ENCODE measurements at places on chromosomes 7 and 10.
A peak's percentile ranks its signal among the peaks of the same experiment; 100 is the strongest.

GRCh38 chr10:129869596-129870473 lies 94.2 kb downstream of the EBF3 start:
- ATAC-seq, result no peak
- peaks cover 6% of the 10 kb centered on the region for H3K27me3 ChIP-seq
- H3K27ac ChIP-seq, result no peak overlapping the region

GRCh38 chr10:62336404-62336803 lies 37.8 kb upstream of the ZNF365 start:
- peaks cover 4% of the 10 kb centered on the region for H3K27me3 ChIP-seq
- no peak overlapping the region for H3K27ac ChIP-seq
- H3K4me1 ChIP-seq, result no peaks in the 10 kb centered on the region

DNA sequence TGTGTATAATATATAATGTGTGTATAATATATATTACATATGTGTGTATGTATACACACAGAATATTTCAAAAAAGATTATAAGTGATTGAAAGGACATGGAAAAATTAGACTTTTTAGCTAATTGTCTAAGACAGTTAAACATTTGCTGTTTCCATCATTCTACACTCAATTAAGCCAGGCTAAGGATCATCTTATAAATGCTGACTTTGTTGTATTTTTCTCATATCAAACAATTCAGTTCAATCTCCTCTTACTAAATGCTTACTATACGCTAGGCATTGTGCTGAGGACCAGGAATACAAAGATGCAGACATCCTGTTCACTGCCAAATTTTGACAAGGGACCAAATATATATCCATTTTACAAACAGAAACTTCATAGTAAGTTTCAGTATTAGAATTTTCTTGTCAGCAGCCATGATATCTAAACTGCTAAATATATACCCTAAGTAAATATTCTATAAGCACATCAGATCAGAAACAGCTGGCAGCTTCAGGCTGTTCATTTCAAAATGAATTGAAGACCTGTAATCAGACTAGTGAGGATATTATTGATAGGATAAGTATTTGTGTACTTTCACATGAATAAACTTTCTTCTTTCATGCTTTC lies 10.3 kb upstream of the LRRN3 start:
- no peak for ATAC-seq
- H3K4me3 ChIP-seq, result peak overlapping the region; percentile 7
- H3K36me3 ChIP-seq, result no peaks in the 10 kb centered on the region
- H3K27ac ChIP-seq, result no peak overlapping the region
- H3K27me3 ChIP-seq, result no peaks in the 10 kb centered on the region

DNA sequence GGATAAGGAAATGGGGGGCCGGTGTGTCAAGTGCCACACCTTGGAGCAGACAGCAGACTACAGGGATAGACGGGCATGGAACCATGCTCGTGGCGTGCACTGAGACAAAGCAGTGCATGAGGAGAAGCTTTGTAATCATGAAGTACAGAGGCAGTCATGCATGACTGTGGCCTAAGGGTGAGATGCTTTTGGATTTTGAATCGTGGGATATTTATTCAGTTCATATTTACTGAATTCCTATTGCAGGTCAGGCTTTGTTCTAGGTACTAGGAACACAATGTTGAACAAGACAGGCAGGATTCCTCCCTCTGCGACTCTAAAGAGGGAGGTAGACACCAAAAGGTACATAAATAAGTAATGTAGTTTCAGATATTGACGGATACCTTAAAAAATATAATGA lies 597.6 kb downstream of the PARD3 start:
- ATAC-seq, result no peak
- no peak overlapping the region for H3K27ac ChIP-seq
- H3K4me1 ChIP-seq, result no peaks in the 10 kb centered on the region
- H3K27me3 ChIP-seq, result peaks cover 15% of the 10 kb centered on the region

DNA sequence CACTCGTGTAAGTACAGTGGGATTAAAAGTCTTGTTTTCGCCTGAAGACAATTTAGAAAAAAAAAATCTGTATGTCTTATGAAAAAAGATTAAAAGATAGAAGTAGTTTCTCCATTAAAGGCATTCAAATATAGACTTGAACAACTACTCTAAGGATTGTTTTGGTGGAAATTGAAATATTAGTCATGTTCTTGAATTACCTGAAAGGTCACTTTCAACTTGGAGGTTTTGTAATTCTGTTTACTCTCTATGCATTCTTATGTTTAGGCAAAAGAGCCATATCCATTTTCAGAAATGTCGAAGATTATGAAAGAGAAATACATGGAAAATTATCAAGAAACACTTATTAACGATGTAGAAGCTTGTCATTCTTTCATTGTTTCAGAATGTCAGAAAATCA lies 373.7 kb downstream of the ARL4A start:
- no peak for ATAC-seq
- H3K4me1 ChIP-seq, result peaks cover 15% of the 10 kb centered on the region
- H3K27ac ChIP-seq, result no peak overlapping the region
- no peaks in the 10 kb centered on the region for H3K36me3 ChIP-seq
- H3K4me3 ChIP-seq, result no peak overlapping the region

DNA sequence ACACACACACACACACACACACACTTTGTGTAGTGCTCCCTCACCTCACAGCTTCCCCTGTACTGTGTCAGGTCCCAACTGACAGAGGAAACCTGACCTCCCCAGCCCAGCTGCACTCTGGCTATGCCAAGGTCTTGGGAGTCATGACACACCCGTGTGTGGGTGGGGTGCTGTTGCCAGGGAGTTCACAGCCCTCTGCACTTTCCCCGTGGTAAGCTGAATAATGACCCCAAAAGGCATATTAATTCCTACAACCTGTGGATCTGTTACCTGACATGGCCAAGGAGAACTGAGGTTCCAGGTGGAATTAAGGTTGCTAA lies 8.9 kb upstream of the NANOS1 start:
- H3K4me1 ChIP-seq, result peaks cover 4% of the 10 kb centered on the region
- peaks cover 3% of the 10 kb centered on the region for H3K27me3 ChIP-seq
- H3K36me3 ChIP-seq, result no peaks in the 10 kb centered on the region
- ATAC-seq, result peak; percentile 74
- no peak overlapping the region for H3K4me3 ChIP-seq
- H3K27ac ChIP-seq, result no peak overlapping the region

- no peaks in the 10 kb centered on the region for H3K27me3 ChIP-seq
- H3K4me3 ChIP-seq, result no peak overlapping the region
- H3K27ac ChIP-seq, result peak overlapping the region; percentile 41
- H3K4me1 ChIP-seq, result peaks cover 11% of the 10 kb centered on the region
- ATAC-seq, result no peak
These were observed 5.2 kb upstream of the ZNF22 start for GRCh38 chr10:44995581-44995913.

- H3K36me3 ChIP-seq, result no peaks in the 10 kb centered on the region
- no peaks in the 10 kb centered on the region for H3K4me1 ChIP-seq
- H3K27ac ChIP-seq, result no peak overlapping the region
These were observed 334.8 kb upstream of the SHH start for GRCh38 chr7:156147104-156147503.

DNA sequence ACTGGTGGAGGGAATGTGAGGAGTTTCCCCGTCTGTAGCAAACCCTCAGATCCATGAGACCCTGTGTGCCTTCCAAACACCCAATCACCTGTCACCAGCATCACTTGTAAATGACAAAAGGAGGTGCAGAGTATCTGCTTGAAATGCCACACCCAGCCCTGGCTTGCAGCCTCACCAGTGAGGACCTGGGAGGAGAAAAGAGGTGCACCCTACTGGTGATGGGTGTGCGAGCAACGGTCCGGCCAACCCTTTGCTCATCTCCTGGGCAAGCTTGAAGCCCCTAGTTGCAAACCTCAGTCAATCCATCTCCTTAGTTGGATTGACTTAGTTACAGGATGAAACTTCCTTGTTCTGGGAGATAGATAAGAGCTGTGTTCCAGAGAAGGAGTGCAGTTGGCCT lies 62.4 kb upstream of the WAPL start:
- peak; percentile 46 for ATAC-seq
- no peak overlapping the region for H3K27ac ChIP-seq
- no peak overlapping the region for H3K4me3 ChIP-seq

- no peak overlapping the region for H3K27ac ChIP-seq
- peaks cover 79% of the 10 kb centered on the region for H3K36me3 ChIP-seq
- H3K4me1 ChIP-seq, result peaks cover 16% of the 10 kb centered on the region
- H3K4me3 ChIP-seq, result no peak overlapping the region
These were observed 54.1 kb upstream of the PPIF start for GRCh38 chr10:79292891-79293746.

GRCh38 chr7:27793780-27794179 lies 53.8 kb downstream of the TAX1BP1 start:
- peaks cover 97% of the 10 kb centered on the region for H3K36me3 ChIP-seq
- no peaks in the 10 kb centered on the region for H3K27me3 ChIP-seq
- no peak for ATAC-seq
- H3K27ac ChIP-seq, result no peak overlapping the region

DNA sequence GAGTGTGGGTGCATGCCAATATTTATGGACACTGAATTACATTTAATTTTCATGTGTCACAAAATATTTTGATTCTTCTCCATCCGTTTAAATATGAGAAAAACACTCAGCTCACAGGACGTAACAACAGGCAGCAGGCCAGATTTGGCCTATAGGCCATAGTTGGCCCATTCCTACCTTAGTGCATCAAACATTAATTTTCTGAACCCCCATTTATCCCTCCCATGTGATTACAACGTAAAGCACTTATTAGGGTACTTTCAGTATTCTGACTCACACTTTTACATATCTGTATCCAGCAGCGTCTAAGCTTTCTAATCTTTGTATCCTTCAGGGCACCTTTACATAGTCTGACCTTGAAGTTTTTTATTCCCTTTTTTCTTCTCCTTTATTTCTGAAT lies 4.0 kb downstream of the IDI1 start:
- no peak for ATAC-seq
- H3K27ac ChIP-seq, result peak overlapping the region; percentile 93
- peak overlapping the region; percentile 81 for H3K4me3 ChIP-seq
- H3K27me3 ChIP-seq, result no peaks in the 10 kb centered on the region

GRCh38 chr10:48550071-48550691 lies 54.7 kb downstream of the ARHGAP22 start:
- no peak for ATAC-seq
- no peak overlapping the region for H3K4me3 ChIP-seq
- H3K4me1 ChIP-seq, result no peaks in the 10 kb centered on the region
- no peak overlapping the region for H3K27ac ChIP-seq
- H3K27me3 ChIP-seq, result no peaks in the 10 kb centered on the region
- no peaks in the 10 kb centered on the region for H3K36me3 ChIP-seq

DNA sequence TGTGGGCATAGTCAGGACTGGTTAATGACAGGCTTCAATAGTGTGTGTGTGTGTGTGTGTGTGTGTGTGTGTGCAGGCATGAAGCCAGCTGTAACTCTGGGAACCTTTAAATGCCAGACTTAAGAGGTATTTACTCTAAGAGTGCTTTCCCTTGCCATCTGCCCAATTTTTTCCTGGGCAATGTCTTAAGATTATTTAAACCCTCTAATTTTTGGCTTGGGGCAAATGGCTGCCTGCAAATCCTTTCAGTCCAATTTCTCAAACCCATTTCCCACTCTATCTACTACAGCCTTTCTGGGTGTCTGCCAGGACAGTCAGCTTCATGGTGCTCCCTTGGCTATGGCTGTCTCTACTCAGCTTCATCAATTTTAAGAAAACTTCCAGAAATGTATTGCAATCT lies 62.6 kb upstream of the C1GALT1 start:
- no peaks in the 10 kb centered on the region for H3K27me3 ChIP-seq
- H3K4me1 ChIP-seq, result no peaks in the 10 kb centered on the region
- no peak overlapping the region for H3K4me3 ChIP-seq
- ATAC-seq, result no peak
- H3K27ac ChIP-seq, result no peak overlapping the region

DNA sequence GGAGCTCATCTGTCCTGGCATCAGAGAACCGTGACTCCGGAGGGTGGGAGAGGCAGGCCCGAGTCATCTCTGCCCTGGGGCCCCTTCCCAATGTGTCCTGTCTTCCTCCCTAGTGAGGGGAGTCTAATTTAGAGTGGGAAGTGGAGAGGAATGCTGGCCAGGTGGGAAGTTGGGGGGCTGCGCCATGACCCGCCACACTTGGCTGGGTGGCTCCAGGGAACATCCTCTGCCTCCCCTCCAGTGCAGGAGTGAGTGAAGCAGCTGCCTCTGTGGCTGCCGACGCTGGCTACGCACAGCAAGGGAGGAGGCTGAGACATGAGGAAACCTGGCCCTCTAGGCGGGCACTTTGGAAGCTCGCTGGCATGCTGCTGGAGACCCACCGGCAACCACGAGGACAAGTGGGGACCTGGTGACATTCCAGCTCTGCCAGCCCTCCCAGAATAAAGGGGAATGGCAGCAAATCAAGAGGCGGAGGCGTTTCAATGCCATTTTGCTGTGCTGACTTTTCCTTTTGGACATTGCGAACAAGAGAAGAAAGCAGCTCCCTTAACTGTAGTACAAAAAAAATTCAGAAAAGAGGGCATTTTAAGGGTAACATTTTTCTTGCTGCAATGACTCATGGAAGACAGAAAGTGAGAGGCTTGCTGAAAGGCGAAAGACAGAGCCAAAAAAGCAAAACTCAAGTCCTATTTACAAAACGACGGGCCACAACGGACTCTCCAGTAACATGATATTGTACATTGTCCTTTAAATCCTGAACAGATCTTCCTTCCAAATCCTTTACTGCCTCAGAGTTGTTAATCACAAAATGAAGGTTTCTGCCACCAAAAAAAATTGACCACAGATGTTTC lies 121.2 kb upstream of the PITRM1 start:
- H3K27ac ChIP-seq, result no peak overlapping the region
- no peaks in the 10 kb centered on the region for H3K4me1 ChIP-seq
- no peak for ATAC-seq
- H3K27me3 ChIP-seq, result peaks cover 7% of the 10 kb centered on the region
- no peak overlapping the region for H3K4me3 ChIP-seq

- ATAC-seq, result no peak
- H3K4me1 ChIP-seq, result no peaks in the 10 kb centered on the region
- no peak overlapping the region for H3K27ac ChIP-seq
- no peak overlapping the region for H3K4me3 ChIP-seq
- peaks cover 9% of the 10 kb centered on the region for H3K27me3 ChIP-seq
These were observed 211.5 kb downstream of the DGKB start for GRCh38 chr7:14691034-14691433.

- no peak for ATAC-seq
- no peak overlapping the region for H3K27ac ChIP-seq
- H3K4me3 ChIP-seq, result no peak overlapping the region
- no peaks in the 10 kb centered on the region for H3K27me3 ChIP-seq
These were observed 64.7 kb upstream of the IFRD1 start for GRCh38 chr7:112385516-112385915.

GRCh38 chr7:32360127-32360526 lies 130.1 kb downstream of the LSM5 start:
- ATAC-seq, result no peak
- H3K27me3 ChIP-seq, result peaks cover 22% of the 10 kb centered on the region
- H3K4me1 ChIP-seq, result no peaks in the 10 kb centered on the region

- H3K27me3 ChIP-seq, result peaks cover 5% of the 10 kb centered on the region
- no peak overlapping the region for H3K27ac ChIP-seq
- no peak for ATAC-seq
These were observed 54.9 kb downstream of the ITIH5 start for GRCh38 chr10:7611909-7612308.

DNA sequence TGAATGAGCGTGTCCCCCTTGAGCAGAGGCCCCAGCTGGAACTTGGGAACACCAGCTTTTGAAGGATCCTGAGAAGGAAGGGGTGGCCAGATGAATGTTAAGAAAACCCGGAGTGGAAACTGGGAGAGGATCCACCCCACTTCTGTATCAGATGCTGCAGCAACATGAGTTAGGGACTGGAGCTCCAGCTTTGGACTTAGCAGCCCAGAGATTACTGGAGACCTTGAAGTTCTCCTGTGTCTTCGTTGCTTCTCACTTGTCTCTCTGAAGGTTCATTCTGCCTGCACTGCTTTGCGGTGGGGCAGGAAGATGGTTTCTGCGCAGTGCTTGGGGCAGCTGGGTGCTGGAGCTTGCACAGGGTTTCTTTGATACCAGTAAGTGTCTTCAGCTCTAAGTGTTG lies 9.3 kb downstream of the TMEM248 start:
- H3K36me3 ChIP-seq, result peaks cover 73% of the 10 kb centered on the region
- no peaks in the 10 kb centered on the region for H3K27me3 ChIP-seq
- ATAC-seq, result no peak
- no peak overlapping the region for H3K27ac ChIP-seq
- peaks cover 48% of the 10 kb centered on the region for H3K4me1 ChIP-seq
- H3K4me3 ChIP-seq, result peak overlapping the region; percentile 17

Data from activated T-helper 17 cell treated with anti-CD3 and anti-CD28 coated beads, Interleukin-2, amount 50 U/mL, for 72 hours (primary cell).